CD14-positive monocyte (primary cell): ENCODE measurements at places on chromosomes 6 and 20.

DNA sequence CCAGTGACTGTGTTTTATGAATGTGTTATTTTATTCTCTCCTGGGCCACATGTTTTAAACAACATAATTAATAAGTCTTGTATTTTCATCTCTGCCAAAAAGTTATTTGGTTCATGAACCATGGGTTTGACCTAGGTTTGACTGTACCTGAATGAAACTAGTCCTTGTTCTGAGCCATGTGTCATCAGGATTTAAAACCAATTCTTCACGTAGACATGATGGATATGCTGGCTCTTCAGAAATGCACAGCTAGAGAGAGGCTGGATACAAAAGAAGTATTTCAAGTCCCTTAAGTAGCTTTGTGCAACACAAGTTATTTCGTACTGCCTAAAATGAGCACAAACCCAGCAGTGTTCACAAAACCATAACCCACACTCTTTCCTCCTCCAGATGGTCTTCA lies 116.1 kb downstream of the IBTK start:
- no peak for DNase-seq

- no peak for DNase-seq
These were observed 156.7 kb downstream of the JARID2 start for GRCh38 chr6:15402406-15403045.

DNA sequence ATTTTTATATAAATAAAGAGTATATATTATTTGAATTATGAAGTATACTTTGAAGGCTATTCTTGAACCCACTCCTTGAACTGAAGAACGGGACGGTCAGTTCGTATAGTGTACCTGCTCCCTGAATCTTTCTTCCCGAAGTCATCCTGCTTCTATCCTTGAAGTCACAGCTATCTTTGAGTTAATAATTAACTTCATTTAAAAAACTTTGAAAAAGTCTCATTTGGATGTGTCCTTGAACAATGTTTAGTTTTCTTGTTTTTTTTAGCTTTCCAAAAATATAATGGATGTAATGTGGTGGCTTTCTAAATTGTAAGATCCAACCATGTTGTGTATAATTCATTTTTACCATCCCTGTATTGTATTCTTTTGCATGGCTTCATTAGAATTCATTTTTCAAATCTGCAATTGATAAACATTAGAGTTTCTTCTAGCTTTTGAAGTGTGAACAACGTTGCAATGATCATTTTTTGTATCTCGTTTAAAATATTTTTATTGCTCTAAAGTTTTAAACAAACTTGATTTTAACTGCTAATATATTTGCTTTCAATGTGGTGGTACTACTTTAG lies 94.4 kb downstream of the NCOA3 start:
- DNase-seq, result no peak

- no peak for DNase-seq
These were observed 52.2 kb downstream of the ZMYND8 start for GRCh38 chr20:47304287-47304686.

- no peak for DNase-seq
These were observed 16.5 kb downstream of the BLOC1S5 start for GRCh38 chr6:8047541-8048292.

GRCh38 chr20:35561268-35561667 lies 19.4 kb downstream of the ERGIC3 start:
- no peak for DNase-seq

DNA sequence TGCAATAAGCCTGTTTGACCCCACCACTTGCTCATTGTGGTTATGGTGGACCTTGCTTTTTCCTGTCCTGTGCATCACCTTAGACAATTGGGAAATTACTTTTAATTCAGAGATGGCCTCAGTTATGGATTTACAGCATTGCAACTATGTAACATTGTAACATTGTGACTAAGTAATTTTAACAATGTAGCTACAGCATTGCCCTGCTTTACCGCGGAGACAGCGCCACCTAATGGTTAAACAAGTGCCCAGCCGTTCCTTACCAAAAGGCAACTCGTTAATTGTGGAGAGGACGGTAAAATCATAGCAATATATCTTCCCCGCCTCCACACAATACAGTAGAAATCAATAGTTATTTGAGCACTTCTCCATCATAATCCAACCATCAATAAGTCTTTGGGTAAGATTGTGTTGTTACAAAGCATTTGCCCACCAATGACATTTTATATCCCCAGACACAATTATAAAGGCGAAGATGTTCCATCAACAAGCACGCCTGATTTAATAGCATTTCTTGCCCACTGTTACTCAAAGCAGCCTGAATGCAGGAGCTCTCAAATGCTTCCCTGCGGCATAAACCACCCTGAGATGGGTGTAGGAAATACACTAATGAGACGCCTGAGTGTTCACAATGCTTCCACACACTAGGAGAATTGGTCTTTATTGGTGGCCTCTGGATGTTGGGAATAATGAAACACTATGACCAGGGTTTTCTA lies 93.7 kb downstream of the PROKR2 start:
- DNase-seq, result peak; percentile 54

GRCh38 chr20:58524814-58525213 lies 9.6 kb upstream of the APCDD1L start:
- no peak for DNase-seq

DNA sequence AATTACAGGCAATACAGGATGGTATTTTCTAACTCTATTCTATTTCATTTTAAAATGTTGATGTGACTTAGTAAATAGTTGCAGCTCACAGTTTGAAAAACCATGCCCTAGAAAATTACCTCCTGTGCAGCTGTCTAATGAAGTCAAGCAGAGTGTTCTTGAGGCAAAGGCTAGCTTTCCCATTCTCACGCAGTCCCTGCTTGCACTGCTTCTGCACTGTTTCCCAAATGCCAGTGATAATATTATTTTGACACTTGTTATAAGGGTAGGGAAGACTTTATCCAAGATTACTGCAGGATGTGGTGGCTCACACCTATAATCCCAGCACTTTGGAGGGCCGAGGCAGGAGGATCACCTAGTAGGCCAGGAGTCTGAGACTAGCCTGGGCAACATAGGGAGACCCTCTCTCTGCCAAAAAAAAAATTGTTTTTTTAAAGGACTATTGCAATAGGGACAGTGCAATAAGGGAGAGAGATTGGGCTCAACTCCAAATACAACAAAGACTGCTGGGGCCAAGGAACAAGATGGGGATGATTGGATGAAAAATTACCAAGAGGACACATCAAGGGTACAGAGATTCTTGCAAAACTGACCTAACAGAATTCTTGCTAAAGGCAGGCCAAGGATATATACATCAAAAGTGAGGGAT lies 196.1 kb downstream of the LY86 start:
- DNase-seq, result no peak

GRCh38 chr20:57896563-57896962 lies 186.7 kb upstream of the PMEPA1 start:
- DNase-seq, result no peak

GRCh38 chr6:53428886-53429285 lies 80.1 kb upstream of the ELOVL5 start:
- DNase-seq, result no peak

- no peak for DNase-seq
These were observed 117.0 kb upstream of the POU3F2 start for GRCh38 chr6:98717322-98717877.

GRCh38 chr6:48176645-48177308 lies 65.8 kb upstream of the PTCHD4 start:
- no peak for DNase-seq

GRCh38 chr6:16747232-16748024 lies 13.8 kb downstream of the ATXN1 start:
- DNase-seq, result no peak

DNA sequence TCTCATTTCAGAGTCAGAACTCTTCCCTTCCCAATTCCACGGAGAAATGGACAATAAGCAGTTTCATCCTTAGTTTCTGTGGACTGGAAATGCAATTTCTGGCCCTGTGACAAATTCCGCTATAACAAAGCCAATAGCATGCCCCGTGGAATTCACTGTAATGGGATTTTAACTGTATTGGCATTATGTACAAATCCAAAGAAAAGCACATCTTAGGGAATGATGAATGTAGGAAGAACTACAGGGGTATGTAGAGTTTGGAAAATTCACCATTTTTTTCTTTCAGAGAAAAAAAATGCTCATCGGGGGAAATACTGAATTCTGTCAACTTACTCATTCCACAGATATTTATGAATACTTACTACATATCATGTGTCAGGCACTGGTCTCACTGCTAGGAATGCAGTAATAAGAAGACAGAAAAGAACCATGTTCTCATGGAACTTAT lies 43.5 kb downstream of the KIF6 start:
- no peak for DNase-seq
